Activated CD4-positive, alpha-beta T cell treated with anti-CD3 and anti-CD28 coated beads for 4 hours (primary cell): ENCODE measurements at places on chromosomes 1 and 21.

DNA sequence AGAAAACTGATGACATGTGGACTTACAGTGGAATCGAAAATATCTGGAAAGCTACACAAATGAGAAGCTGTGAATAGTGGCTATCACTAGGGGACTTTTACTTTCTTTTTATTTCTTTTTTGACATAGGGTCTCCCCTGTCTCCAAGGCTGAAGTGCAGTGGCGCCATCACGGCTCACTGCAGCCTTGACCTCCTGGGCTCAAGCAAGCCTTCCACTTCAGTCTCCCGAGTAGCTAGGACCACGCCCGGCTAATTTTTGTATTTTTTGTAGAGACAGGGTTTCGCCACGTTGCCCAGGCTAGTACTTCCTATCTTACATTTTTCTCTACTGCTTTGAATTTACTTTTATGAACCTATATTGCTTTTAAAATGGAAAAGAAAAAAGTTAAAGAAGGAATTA, 10.5 kb downstream of the TMEM35B start:
- DNase-seq, result no peak

DNA sequence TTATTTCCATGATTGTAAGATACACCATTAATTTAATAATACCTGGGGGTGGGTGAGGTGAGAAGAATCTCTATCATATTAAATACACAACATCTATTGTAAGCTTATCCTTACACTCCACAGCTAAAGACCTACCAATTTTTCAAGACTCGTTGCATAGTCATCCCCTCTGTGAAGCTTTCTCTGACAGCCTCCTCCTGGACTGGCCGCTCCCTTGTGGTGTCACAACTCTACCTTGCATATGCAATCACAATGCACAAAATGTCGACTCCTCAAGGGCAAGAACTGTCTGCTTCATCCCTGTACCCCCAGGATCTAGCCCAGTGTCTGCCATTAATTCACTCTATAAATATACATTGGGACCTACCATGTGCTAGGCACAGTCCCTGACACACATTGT, 2.4 kb upstream of the PTGFRN start:
- no peak for DNase-seq

DNA sequence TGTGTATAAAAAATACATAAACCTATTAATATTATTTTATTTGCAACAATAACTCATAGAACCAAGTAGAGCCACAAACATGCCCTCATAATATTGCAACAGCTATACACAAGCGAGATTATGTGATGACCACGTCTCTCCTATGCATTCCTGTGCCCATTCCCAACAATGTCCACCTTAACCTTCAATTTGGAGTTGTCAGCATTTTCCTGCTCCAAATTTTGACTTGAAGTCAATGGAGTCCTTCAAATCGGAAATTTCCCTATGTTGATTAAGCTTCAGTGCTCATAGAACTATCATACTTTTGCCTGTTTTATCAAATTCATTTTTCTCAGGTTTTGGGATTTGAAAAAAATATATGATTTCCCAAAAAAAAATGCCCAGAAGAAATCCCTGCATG, 27.4 kb upstream of the FAM20B start:
- DNase-seq, result no peak

- no peak for DNase-seq
These were observed 157.8 kb upstream of the KAZN start for GRCh38 chr1:14440731-14441130.

GRCh38 chr1:172465617-172466016, 21.7 kb upstream of the PIGC start:
- no peak for DNase-seq

- DNase-seq, result no peak
These were observed 10.0 kb upstream of the IGSF3 start for GRCh38 chr1:116677474-116678062.

- DNase-seq, result no peak
These were observed 39.1 kb upstream of the ENAH start for GRCh38 chr1:225691861-225692516.

DNA sequence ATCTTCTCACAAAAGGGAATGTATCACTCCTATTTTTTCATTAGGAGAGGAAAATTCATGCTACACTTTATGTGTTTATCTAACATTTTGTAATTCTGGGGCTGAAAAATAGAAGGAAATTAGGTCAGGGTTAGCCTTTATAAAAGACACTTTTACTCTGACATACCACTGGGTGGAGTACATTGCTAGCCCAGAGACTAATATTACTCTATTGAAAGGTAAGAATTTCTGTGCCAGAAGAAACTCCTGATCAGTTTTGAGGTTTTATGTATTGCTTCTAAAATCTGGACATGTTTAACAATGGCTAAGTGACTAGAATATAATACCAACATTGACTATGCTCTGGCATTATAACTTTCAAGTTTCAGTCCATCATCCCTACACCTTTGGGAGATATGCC, 724.6 kb downstream of the USP25 start:
- DNase-seq, result no peak

- no peak for DNase-seq
These were observed 16.5 kb downstream of the GORAB start for GRCh38 chr1:170548497-170548896.

- peak; percentile 63 for DNase-seq
These were observed 15.2 kb downstream of the BCAN start for GRCh38 chr1:156656806-156657740.

DNA sequence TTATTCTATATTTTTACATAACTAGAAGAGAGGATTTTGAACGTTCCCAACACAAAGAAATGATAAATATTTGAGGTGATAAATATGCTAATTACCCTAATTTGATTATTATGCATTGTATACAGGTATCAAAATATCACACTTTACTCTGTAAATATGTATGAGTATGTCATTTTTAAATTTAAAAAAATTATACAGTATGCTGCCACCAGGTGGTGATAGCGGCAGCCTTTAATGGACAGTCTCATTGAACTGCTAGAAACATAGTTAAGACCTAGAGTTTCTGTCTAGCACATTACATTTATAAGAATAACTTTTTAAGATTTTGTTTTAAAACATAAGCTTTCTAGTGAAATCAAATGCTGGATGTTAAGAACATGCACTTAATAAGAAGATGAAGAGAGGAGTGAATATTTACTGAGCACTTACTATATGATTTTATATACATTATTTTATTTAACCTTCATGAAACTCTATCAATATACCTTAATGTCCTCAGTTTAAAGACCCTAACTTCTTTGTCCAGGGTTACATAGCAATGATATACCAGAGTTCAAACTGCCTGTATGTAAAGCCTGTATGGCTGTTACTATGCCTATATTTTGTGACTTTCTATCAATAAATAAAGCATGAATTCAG, 207.1 kb downstream of the NUF2 start:
- no peak for DNase-seq

DNA sequence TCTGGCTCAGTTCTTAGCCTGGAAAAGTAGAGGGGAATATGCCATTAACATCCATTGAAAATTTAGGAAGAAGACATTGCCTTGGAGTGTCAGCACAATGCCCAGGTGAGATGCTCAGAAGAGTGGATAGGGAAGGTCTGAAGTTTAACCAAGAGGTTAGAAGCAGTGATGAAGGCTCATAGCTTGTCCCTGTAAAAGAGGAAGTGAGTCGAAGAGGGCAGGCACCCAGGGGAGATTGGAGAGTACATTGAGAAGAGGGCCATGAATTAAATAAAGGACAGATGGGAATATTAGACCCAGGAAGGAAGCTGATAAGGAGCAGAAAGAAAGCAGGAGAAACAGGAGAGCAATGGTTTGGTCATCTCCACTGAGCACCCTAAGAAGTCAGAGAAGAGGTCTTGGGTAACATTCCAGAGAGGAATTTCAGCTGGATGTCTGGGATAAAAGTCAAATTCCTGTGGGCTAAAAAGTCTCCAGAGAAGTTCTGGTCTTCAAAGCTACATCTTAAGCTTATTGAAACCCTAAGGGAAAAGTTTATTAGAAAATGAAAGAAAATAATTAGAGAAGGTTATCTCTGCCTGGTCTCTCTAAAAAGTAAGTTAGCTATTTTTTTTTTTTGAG, 17.3 kb downstream of the C8B start:
- DNase-seq, result no peak

DNA sequence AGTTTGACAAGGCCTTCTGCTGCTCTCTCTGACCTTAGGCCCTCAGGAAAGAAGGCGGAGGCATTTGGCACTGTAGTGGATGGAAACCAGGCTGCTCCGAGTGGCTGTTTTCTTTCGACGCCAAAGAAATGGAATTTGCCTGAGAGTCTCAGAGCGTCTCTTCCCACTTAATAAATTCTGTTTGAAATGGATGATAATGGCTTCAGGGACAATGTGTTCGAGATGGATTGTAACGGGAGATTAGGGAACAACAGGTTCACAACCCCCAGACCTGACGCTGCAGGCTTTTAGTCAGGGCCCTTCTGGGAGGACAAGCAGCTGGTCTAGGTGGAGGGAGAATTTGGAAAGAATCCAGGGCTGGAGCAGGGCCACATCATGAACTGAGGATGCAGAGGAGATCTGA, 58.6 kb downstream of the TLR5 start:
- DNase-seq, result no peak

GRCh38 chr1:56797065-56797685, 22.0 kb downstream of the FYB2 start:
- no peak for DNase-seq

- DNase-seq, result no peak
These were observed 26.2 kb downstream of the VPS45 start for GRCh38 chr1:150093805-150094204.

DNA sequence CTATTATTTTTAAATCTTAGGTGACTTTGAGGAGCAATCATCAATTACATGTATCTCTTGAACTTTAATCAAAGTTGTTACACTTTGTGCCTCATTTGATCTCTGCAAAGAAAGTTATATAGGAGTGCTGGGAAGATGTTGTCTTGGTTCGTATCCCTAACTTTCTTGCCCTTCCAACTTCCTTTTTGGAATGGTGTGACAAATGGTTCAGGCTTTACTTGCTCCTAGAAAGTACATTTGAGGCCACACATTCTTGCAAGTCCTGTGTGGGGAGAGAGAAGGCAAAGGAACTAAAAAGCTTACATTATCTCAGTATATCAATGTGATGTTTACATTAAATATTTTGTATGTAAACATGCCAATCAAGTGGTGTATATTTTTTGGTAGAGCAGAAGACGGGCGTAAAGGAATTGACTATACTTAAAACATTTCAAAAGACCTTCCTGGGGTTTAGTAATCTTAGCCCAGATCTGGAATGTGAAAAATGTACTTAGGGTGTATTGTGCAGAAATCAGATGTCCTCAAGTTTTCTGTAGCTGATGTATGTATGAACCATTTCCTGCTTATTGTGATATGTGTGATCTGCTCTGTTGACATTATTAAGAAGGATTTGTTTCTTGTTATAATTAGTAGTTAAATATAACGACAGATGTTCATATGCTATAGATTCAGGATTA, 59.2 kb downstream of the USP25 start:
- DNase-seq, result no peak

GRCh38 chr1:212648431-212648830, 39.9 kb downstream of the ATF3 start:
- no peak for DNase-seq

- no peak for DNase-seq
These were observed 138.8 kb upstream of the CTTNBP2NL start for GRCh38 chr1:112257043-112257835.

DNA sequence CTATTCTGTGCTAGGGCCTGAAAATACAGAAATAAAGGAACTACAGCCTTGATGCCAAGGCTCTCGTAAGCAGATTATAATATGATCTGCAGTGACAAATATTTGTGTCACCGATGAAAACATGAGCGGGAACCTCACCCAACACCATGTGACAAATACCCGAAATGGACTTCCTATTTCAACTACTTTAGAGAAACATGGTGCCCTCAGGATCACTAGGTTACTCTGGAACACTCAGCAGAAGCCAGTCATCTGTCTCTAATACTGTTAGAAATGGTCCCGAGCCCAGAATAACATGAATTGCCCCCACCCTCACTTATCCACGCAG, 463 bp upstream of the VAMP3 start:
- no peak for DNase-seq

GRCh38 chr1:211921579-211922095, 91.1 kb upstream of the LPGAT1 start:
- no peak for DNase-seq

GRCh38 chr1:206949208-206949607, 2.9 kb upstream of the PIGR start:
- DNase-seq, result no peak

- no peak for DNase-seq
These were observed 1.4 kb downstream of the HLCS start for GRCh38 chr21:36964827-36965719.

- peak; percentile 32 for DNase-seq
These were observed 14.2 kb upstream of the ADORA3 start for GRCh38 chr1:111517469-111518225.

DNA sequence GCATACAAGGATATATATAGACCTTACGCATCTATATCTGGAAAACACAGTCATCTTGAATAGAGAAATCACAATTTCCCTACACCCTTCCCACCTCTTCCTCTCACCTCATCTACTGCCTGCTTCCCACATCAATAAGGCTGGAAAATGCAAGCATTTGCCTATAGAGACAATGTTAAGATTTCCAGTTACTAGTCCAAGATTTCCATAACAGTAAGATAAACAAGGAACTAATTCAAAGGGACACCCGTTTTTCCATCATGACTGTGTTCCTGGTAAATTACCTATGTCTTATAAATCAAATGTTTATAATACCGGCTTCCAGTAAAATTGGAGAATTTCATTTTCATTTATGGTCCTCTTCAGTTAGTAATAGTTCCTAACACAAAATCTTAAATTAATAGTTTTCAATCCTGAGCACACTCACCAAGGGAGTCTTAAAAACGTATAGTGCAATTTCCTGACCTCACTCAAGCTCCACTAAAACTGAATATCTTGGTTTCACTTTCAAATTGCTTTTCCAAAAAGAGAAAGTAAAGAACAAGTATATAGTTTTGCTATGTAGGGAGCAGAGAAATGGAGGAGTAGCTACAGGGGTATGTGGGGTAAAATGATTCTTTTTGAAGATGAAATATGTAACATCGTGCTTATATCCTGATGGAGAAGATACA, 398.7 kb downstream of the PLPP3 start:
- DNase-seq, result no peak

GRCh38 chr1:101187297-101187696, 49.5 kb upstream of the S1PR1 start:
- no peak for DNase-seq

- no peak for DNase-seq
These were observed 258.3 kb downstream of the ATG4C start for GRCh38 chr1:63042278-63042677.

GRCh38 chr1:199482426-199482825, 545.1 kb upstream of the NR5A2 start:
- DNase-seq, result no peak

DNA sequence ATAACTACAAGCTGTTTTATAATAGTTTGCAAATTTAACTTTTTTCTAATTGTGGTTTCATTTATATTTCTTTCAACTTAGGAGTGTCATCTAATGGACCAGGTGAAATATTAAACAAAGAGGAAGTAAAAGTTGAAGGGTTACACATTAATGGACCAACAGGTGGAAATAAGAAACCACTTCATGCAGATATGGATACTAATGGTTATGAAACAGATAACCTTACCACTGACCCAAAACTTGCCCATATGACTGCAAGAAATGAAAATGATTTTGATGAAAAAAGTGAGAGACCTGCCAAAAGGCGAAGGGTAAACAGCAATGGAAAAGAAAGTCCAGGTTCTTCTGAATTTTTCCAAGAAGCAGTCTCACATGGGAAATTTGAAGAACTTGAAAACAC, 59.7 kb downstream of the MIER1 start:
- no peak for DNase-seq

- no peak for DNase-seq
These were observed 208.2 kb downstream of the S1PR1 start for GRCh38 chr1:101444873-101445618.

GRCh38 chr1:18529714-18530113, 49.0 kb downstream of the KLHDC7A start:
- DNase-seq, result no peak

- no peak for DNase-seq
These were observed 3.2 kb upstream of the CRYBG2 start for GRCh38 chr1:26357121-26357602.
